GM12878 (cell line): ENCODE measurements at places on chromosomes 12 and 14.

DNA sequence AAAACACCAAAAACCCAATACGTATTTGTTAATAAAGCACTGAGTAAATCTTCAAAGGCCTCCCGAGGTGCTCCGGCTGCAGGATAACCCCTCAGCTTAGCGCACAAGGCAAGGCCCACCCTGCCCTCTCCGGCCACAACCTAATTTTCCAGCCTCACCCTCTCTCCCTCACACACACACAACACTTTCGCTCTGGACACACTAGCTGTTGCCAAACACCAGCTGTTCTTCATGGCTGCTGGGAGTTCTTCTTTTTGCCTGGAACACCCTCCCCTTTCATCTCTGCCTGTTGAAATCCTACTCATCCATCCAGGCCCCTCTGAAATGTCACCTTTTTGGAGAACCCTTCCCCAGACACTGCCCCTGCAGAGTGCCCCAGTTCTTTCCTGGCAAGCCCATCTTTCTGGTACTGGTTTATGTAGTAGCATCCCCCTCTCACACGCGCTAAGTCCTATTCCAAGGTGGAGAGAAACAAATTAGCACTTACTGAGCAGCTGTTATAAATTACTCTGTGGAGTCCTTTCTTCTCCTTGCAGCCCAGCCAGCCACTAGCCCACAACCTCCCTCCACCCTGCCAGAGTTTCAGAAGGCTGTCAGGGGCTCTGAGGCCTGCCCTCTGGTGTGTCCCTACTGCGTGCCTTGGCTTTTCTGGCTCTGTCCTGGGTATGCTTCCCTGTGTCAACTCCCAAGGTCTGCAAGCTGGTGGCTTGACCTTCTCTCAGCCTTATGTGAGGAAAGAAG, 805 bp upstream of the CRACR2A start:
- DNase-seq, result no peak

GRCh38 chr12:14283489-14284144, 81.9 kb upstream of the ATF7IP start:
- peak; percentile 76 for DNase-seq

DNA sequence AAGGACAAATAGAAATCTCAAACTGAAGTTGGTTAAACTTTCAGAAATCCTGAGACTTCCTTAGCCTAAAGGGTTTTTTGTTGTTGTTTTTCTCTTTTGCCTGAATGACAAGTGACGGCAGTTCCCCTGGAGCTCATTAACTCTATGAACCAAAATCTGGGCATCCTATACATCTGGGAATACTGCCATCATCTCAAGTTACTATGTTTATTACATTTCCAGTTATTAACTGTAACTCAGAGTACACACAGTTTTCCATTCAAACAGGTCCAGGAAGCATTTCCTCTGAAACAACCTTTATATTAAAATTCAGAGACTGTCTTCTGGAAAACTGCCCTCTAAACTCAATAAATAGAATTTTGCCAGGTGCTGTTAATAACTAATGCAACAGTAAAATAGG, 55.6 kb upstream of the CDKL1 start:
- DNase-seq, result no peak

GRCh38 chr12:122459211-122459610, 36.7 kb upstream of the CLIP1 start:
- no peak for DNase-seq

GRCh38 chr12:20264608-20265114, 103.7 kb upstream of the PDE3A start:
- no peak for DNase-seq

GRCh38 chr14:51575349-51576116, 76.2 kb upstream of the FRMD6 start:
- no peak for DNase-seq

GRCh38 chr12:24711056-24712008, 237.6 kb downstream of the BCAT1 start:
- DNase-seq, result no peak

GRCh38 chr14:61523751-61524150, 171.6 kb upstream of the HIF1A start:
- DNase-seq, result no peak

GRCh38 chr14:64193821-64194220, 100.3 kb downstream of the ESR2 start:
- DNase-seq, result no peak

DNA sequence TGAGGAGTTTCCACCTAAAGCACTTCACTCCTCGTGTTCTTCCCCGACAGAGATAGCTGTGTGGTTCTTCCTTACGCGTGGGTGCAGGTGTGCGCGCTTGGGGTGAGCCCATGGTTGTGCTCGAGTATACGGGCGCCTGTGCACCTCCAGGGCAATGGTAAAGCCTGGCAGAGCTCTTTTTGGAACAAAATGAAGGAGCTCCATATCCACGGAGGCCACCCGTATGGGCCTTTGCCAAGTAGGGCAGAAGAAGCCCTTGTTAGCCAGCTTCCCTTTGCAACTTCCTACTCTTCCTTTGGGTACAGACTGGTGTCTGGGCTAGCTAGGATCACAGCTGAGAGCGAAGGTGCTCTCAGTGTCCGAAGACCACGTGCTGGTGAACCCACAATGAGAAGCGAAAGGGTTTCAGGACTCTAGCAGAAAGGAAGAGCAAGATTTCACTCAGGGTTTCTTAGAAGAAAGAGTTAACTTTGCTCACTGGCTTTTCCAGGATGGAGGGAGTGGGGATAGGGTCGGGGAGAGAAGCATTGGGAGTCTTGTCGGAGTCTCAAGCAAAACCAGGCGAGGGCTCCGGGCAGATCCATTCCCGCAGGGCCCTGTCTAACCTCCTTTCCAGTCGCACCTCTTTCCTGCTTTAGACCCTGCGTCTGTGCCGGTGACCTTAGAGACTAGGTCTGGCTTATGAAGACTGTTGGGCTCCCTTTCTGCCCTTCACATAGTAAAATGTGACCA, 960 bp upstream of the LRFN5 start:
- DNase-seq, result no peak

- DNase-seq, result no peak
Measured at GRCh38 chr14:105144026-105144665, 24.4 kb downstream of the JAG2 start.

DNA sequence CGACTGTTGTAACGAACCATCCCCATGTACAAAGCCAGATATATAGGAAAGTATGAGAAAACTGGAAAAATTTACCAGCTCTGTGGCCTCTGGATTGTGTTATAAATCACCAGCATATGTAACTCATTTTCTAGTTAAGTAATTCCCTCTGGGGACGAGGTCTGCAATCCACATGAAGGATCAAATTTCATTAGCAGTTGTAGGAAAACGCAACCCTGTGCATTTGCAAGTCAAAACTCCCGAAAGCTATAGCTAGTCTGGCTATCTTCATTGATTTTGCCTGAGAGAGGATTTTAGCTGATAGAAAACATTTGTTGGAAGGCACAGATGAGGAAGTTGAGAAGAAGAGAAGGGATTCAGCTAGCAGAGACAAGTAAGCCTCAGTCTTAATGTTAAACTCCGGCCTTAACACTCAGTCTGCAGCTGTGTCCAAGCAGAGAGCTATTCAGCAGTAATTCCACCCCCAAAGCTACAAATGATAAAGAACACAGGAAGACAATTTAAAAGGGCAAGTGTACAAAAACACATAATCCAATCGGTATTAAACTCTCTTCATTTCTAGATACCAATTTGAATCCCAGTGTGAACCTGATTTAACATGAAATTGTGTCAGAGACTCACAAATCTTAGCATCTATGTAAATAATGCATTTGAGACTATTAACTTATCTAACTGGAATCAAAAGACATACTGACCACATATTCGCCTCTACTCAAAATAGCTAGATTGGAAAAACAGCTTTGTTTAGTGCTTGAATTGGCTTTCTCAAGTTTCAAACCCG, 54.2 kb upstream of the CERS5 start:
- DNase-seq, result peak; percentile 53
